ENCODE measurements at places on chromosomes 11 and 22. TPM values are rescaled to one million over a fixed set of nuclear protein-coding genes. Genes with fewer than 3 reads are reported as not detected.
A peak's percentile ranks its signal among the peaks of the same experiment; 100 is the strongest.

DNA sequence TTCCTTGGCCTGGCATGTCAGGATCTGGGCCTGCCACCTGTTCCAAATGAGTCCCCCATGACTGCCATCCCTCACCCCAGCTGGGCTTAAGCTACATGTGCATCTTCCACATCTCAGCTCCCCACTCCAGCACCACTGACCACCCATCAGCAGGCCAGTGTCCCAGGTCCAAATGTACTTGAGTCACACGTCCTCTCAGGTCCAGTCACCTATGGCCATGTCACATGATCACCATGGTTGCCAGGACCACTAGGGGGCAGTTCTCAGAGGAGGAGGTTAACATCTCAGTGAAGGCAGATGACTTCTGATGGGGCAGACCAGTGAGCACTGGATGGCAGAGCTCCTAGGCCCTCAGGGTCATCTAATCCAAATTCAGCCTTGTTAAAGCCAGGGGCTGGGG is 41.9 kb upstream of the WNT11 start:
- H3K4me3 ChIP-seq = no peak overlapping the region
- no peaks in the 10 kb centered on the region for H3K27me3 ChIP-seq
- H3K36me3 ChIP-seq = no peaks in the 10 kb centered on the region
- DNase-seq = no peak

DNA sequence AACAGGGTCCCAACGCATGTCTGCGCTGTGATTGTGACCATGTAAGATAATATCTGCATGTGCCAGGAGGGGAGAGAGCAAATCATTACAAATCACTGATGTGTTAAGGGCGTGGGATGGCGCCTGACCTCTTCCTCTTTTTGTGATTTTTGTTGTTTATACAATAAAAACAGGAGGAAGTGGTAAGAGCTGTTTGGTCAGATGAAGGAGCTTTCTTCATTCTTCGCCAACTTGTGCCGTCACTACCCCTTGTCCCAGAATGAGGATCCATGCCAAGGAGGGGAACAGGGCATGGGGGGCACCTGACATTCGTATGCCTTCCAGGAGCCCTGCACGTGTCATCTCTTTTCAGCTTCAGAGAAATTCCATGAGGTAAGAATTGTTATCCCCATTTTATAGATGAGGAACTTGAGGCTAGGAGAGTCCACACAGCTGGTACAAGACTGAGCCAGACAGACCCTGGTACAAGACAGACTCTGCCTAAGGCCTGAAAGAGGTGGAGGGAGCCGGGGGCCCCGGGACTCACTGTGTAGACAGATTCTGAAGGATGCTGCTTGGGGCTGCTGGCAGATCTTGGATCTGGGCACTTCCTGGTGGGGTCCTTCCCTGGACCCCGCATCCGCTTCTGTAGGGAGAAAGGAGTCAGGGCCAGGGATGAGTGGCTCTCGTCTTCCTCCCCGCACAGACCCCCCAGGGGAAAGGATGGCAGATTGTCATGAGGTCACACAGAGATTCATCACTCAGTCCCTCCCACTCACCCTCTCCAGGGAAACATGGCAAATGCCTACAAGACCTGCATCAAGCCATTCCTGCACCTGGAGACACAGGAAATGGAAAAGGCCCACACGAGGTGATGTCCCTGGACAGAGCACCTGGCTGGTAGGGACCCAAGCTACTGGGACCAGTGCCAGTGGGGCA is 34.6 kb downstream of the NFAM1 start:
- H3K36me3 ChIP-seq = no peaks in the 10 kb centered on the region
- no peaks in the 10 kb centered on the region for H3K4me1 ChIP-seq
- no peak overlapping the region for H3K4me3 ChIP-seq
- peak overlapping the region; percentile 14 for H3K27ac ChIP-seq
- peak; percentile 81 for DNase-seq

DNA sequence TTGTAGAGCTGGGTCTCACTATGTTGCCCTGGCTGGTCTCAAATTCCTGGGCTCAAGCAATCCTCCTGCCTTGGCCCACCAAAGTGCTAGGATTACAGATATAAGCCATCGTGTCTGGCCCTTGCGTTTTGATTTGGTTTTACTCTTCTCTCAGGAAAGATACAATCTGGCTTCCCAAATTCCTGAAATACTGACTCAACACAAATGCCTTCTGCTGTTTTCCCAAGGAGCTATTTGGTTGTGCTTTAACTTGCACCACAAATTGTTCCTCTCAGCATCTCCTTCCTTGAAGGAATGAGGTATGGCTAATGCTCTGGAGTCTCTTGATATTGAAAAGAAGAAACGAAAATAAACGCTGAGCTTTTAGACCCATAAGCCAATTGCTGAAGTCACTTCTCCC is 110.0 kb upstream of the PAX6 start:
- H3K4me1 ChIP-seq = no peaks in the 10 kb centered on the region
- no peak overlapping the region for H3K27ac ChIP-seq
- DNase-seq = no peak
- no peaks in the 10 kb centered on the region for H3K36me3 ChIP-seq
- H3K4me3 ChIP-seq = no peak overlapping the region

- no peak overlapping the region for H3K4me3 ChIP-seq
- no peaks in the 10 kb centered on the region for H3K36me3 ChIP-seq
- no peaks in the 10 kb centered on the region for H3K27me3 ChIP-seq
Measured at GRCh38 chr11:57772562-57772961, 11.0 kb downstream of the CTNND1 start.

GRCh38 chr11:43892851-43893250 is 12.2 kb downstream of the ALKBH3 start:
- peaks cover 37% of the 10 kb centered on the region for H3K36me3 ChIP-seq
- DNase-seq = no peak
- H3K27ac ChIP-seq = no peak overlapping the region
- no peaks in the 10 kb centered on the region for H3K27me3 ChIP-seq
- no peaks in the 10 kb centered on the region for H3K4me1 ChIP-seq

DNA sequence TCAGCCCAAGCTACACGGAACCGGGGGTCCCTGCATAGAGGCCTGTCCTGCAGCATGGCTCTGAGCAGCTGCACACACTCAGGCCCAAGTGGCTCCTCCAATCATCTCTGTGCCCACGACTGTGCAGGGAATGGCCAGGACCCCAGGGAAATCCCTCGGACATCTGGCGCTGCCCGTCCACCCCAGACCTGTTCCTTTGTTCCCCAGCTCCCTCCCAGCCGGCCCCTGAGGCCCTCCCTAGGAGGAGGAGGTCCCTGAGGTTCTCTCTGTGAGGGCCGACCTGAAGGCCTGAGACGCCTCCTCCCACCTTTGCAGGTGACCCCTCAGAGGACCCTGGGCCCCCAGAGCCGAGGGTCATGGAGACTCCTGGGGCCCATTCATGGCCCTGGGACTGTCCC is 1.1 kb downstream of the MLC1 start:
- no peaks in the 10 kb centered on the region for H3K36me3 ChIP-seq
- peaks cover 24% of the 10 kb centered on the region for H3K27me3 ChIP-seq
- no peak for DNase-seq
- H3K4me1 ChIP-seq = no peaks in the 10 kb centered on the region
- no peak overlapping the region for H3K27ac ChIP-seq

DNA sequence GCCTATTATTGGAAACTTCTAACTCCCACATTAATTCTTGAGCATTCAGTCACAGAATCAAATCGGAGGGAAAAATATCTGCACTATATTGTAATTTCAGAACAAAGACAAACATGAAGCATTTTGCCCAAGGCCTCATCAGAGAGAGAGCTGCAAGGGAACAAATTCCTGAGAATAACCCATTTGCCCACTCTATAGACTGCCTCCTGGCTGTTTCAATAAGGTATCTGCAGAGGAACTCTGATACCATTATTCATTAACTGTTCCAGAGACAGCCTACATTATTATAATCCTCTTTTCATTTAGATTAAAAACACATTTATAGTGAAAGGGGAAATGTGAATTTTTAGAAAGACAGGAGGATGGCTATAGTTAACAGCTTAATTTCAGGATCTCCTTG is 663.9 kb downstream of the DLG2 start:
- H3K36me3 ChIP-seq = no peaks in the 10 kb centered on the region
- no peak overlapping the region for H3K4me3 ChIP-seq
- no peak for DNase-seq
- H3K27me3 ChIP-seq = no peaks in the 10 kb centered on the region
- H3K27ac ChIP-seq = no peak overlapping the region

GRCh38 chr11:123416566-123416965 is 13.5 kb upstream of the GRAMD1B start:
- no peak overlapping the region for H3K4me3 ChIP-seq
- H3K4me1 ChIP-seq = no peaks in the 10 kb centered on the region
- no peaks in the 10 kb centered on the region for H3K27me3 ChIP-seq
- H3K27ac ChIP-seq = no peak overlapping the region

- H3K27me3 ChIP-seq = no peaks in the 10 kb centered on the region
- no peak overlapping the region for H3K4me3 ChIP-seq
Measured at GRCh38 chr11:2259466-2259830, 10.9 kb downstream of the ASCL2 start.

GRCh38 chr11:122882857-122883645 is 492 bp downstream of the JHY start:
- peak overlapping the region; percentile 66 for H3K4me3 ChIP-seq
- no peaks in the 10 kb centered on the region for H3K27me3 ChIP-seq
- H3K36me3 ChIP-seq = peaks cover 7% of the 10 kb centered on the region

DNA sequence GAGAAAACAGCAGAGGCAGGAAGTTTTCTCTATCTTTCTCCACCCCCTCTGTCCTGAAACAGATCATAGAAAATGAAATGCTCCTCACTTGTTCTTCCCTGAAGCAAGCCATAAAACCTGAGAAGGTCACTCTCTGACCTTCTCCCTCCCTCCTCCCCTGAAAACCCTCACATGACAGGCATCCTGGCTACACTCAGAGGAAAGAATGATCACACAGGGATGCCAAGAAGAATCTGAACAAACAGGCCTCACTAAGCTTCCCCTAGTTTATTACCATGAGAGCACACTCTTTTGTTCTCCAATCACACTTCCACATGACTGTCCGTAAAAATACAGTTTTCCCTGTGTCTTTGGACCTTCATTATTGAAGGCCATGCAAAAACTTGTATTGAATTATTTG is 300.1 kb downstream of the BUD13 start:
- peaks cover 39% of the 10 kb centered on the region for H3K4me1 ChIP-seq
- H3K36me3 ChIP-seq = no peaks in the 10 kb centered on the region
- no peaks in the 10 kb centered on the region for H3K27me3 ChIP-seq
- DNase-seq = no peak

- DNase-seq = no peak
- no peak overlapping the region for H3K27ac ChIP-seq
- no peaks in the 10 kb centered on the region for H3K4me1 ChIP-seq
Measured at GRCh38 chr11:6152126-6152525, 18.0 kb downstream of the OR52B2 start.

The SLC3A2 gene
- 70.4 TPM for total RNA-seq

The FAM118B gene
- 16.4 TPM for total RNA-seq

The SEC14L6 gene
- total RNA-seq = not detected

The BLID gene
- total RNA-seq = 1.9 TPM

Data from sigmoid colon (tissue), 7 donors.